Activated T-cell treated with anti-CD3 and anti-CD28 coated beads, Interleukin-2, amount 50 U/mL, for 24 hours (primary cell): ENCODE measurements at places on chromosomes 1 and 21.

DNA sequence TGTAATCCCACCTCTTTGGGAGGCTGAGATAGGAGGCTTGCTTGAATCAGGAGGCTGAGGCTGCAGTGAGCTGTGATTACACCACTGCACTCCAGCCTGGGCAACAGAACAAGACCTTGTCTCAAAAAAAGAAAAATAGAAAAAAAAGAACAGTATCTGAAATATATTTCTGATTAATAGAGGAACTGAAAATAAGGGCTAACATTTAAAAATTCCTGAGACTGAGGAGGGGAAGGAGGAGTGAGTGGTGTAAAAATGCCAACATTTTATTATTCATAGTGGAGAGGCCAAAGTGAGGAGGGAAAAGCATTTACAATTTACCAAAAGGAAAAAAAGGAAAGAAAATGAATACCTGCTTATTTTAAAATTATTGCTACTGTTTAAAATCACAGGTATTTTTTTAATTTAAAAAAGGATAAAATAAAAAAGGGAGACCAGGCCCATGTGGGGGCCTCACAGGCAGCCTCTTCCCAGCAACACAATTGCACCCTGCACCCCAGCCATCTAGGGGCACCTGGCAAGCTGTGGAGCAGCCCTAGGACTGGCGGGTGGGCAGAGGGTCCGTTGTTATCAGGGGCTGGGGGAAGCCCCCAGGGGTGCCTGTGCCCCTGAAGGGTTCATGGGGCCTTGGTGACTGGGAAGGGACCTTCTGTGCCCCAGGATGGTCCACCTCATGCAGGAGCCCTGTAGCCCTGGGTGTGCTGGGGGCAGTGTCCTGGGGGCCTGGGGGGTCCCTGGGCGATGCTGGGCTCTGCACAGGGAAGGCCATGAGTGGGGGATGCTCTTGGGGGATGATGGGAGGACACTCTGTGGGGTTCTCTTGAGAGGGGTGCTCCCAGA, 34.8 kb upstream of the ADARB1 start:
- DNase-seq = no peak

DNA sequence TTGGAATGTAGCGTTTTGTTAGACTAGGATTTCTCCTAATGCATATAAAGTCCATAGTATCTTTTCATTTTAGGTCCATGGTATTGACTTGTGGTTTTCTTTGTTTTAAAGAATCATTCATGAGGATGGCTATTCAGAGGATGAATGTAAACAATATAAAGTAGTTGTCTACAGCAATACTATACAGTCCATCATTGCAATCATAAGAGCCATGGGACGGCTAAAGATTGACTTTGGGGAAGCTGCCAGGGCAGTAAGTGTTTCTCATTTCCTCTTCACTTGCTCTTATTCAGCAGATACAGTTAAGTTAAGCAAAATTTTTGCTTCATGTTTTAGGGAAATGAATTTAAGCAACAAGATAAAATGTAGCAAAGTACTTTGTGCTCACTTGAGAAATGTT, 25.4 kb downstream of the GNAI3 start:
- DNase-seq = no peak

GRCh38 chr1:59410457-59410856, 113.6 kb downstream of the FGGY start:
- no peak for DNase-seq

GRCh38 chr1:74485622-74486021, 26.8 kb downstream of the LRRC53 start:
- no peak for DNase-seq

DNA sequence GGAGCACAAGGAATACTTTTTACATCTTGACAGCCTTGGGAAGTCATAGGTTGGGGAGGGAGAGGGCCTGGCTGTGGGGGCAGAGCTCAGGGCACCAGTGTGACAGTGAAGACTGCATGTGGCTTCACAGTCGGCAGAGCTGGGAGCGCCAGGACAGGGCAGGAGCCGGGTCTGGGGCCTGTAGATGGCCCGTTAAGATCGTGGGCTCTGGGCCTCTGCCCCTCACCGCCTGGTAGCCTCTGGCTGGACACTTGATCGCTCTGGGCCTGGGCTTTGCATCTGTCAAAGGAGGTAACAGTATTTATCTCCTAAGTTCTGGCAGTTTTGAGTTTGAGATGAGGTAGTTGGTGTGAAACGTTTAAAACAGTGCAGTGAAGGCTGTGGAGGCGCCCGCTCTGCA, 4.8 kb downstream of the SLX9 start:
- DNase-seq = no peak
